ENCODE measurements at places on chromosomes 13 and 19.

- DNase-seq = no peak
Observed at GRCh38 chr13:95275322-95276036, 25.8 kb downstream of the ABCC4 start.

GRCh38 chr19:52237197-52237596 lies 32.2 kb upstream of the ZNF766 start:
- no peak for DNase-seq

- no peak for DNase-seq
Observed at GRCh38 chr19:39426170-39426569, 9.6 kb downstream of the RPS16 start.

GRCh38 chr13:32028711-32029110 lies 2.9 kb upstream of the FRY start:
- no peak for DNase-seq

DNA sequence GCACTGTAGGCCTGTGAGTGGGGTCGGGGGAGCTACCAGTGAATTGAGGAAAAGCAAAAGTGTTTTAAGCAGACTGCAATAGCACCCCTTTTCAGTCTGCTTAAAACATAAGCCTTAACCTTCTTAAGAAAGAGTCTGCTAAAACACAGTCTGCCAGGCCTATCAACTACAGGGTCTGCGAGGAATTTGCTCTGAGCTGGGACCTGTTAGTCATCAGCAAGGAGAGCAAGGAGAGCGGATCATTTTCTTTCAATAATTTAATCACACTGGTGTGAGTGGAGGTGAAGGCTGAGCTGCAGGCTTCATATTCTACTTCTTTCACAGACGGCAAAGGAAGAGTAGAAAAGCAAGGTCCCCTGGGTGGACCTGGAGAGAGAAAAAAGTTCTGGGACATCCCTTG lies 342.7 kb downstream of the ENOX1 start:
- no peak for DNase-seq

Data from NCI-H2107 (cell line).